ENCODE measurements at places on chromosomes 5 and 9.

GRCh38 chr9:27880156-27880555 lies 306.9 kb upstream of the C9orf72 start:
- no peak for DNase-seq

GRCh38 chr9:69965416-69966145 lies 78.1 kb upstream of the MAMDC2 start:
- no peak for DNase-seq

DNA sequence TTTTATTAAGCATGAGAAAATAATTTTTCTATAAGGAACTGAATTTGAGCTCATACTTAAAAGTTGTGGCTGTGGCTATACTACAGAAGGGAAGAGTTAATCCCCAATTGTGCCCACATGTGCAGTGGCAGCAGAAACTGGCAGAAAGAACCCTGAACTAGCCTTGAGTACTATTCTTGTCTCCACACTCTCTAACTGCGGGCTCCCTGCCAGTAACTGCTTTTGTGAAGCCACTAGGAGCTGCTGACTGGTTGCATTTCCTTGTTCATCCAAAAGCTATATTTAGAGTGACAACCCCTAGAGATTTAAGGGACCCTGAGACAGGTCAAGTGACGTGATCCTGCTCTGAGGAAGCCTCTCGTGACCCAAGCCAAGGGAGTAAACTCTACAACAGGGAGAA lies 238.6 kb downstream of the ELAVL2 start:
- peak; percentile 65 for DNase-seq

DNA sequence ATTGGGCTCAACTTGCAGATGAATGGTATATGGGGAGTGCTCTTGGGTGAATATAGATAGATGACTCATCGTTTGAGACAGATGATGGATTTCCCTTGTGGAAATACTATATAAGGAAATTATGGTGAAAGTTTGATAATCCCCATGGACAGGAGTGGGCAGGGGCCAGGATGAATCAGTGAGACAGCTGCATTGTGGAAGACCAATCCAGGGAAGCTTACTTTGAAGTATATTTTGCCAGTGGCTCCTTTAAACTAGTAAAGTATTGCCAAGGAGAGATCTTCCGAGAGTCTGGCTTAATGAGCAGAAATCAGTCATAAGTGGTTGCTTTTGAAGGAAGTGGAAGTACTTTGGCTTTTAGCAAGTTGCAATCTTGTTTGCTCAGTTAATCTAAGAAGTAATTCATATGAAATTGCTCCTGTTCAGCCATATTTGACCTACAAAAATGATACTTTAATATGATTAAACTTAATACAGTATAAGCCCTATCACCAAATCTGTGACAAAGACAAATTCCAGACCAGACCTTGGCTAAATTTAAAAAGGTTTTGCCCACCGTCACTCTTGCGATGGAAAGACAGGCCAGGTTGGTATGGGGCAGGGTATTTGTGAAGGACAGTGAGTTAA lies 9.3 kb upstream of the TNC start:
- DNase-seq = peak; percentile 60

GRCh38 chr5:45696206-45696836 lies at the start of gene HCN1:
HCN1 (minus strand) TSS chr5:45696380.
- no peak for DNase-seq

DNA sequence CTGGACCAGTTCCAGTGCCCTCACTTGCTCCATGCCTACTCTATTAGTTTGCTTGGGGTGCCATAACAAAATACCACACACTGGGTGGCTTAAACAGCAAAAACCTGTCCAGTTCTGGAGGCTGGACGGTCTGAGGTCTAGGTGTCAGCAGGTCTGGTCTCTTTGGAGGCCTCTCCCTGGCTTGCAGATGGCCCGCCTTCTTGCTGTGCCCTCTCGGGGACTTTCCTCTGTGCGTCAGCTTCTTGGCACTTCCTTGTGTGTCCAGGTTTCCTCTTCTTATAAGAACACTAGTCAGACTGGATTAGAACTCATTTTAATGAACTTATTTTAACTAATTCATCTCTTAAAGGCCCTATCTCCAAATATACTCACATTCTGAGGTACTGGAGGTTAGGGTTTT lies 97.2 kb downstream of the CARTPT start:
- DNase-seq = peak; percentile 40

DNA sequence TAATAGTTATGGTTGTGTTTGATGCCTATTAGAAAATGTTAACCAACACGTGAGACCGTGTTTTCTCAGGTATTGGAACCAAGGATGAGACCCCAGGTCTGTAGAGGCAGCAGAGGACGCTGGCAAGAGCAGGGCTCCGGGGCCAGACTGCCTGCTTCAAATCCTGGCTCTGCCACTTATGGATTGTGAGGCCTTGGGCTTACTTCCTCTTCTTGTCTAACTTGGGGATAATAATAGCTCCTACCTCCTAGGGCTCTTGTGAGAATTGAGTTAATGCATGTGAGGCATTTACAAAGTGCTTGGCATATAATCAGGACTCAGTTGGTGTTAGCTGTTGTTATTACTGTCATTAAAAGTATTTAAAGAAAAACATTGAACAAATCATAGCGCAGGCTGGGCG lies 85.5 kb upstream of the PITX1 start:
- no peak for DNase-seq

GRCh38 chr9:120768247-120768646 lies 25.0 kb downstream of the FBXW2 start:
- no peak for DNase-seq

- DNase-seq = no peak
Measured at GRCh38 chr9:79040671-79041070, 531.1 kb upstream of the TLE4 start.

GRCh38 chr9:83130541-83130940 lies 67.6 kb upstream of the RASEF start:
- peak; percentile 30 for DNase-seq

DNA sequence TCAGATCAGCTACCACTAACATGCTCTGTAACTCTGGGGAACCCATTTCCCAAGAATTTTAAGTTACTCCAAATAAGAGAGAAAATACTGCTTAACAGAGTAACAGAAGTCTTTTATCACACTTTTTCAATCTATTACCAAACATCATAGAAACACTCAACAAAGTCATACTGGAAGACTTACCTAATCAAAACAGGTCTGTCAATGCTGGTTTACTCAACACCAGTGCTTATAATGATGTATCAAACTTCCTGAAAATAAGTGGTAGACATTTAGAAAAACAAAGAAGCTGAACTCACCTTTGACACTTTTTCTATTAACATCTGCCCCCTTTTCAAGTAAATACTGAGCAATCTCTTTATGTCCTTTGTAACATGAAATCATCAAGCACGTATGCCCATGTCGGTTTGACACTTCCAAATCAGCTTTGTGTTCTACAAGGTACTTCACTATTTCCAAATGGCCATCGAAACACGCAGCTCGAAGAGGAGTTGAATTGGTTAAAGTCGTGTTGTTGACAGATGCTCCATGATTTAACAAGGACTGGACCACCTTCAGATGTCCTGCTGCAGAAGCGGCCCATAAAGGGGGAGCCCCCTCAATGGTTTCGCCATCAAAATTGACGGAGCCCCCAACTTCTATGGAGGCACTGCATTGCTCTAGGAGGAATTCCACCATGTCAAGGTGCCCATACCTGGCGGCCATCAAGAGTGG lies 1.8 kb downstream of the FEM1C start:
- no peak for DNase-seq

DNA sequence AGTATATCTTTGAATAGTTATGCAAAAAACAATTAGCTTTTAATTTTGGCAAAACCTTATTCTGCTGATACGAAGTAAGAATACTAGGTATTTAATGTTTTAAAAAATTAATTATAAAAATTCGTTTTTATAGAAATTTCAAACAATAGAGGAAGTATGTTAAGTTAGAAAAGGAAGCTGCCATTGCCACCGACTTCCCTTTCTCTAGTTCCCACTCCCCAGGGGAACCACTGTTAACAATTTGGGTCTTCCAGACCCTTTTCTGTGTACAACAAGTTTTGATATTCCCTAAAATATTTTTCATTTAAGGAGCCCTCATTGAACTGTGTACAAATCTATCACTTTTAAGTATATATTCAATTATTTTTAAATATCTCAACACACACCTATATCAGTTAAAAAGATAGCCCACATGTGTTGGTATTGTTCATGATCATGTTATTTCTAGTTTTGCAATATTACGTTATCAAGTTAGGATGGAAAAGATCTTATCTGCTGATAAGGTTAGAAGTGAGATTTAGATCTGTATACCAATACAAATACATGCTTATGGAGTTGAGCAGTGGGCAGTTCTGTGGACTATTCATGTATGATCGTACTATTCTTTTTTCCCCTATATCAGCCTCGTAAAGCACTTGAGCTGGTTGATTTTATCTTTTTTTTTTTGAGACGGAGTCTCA lies 25.9 kb downstream of the NDFIP1 start:
- no peak for DNase-seq

GRCh38 chr5:103891151-103891550 lies 328.6 kb upstream of the NUDT12 start:
- peak; percentile 19 for DNase-seq

DNA sequence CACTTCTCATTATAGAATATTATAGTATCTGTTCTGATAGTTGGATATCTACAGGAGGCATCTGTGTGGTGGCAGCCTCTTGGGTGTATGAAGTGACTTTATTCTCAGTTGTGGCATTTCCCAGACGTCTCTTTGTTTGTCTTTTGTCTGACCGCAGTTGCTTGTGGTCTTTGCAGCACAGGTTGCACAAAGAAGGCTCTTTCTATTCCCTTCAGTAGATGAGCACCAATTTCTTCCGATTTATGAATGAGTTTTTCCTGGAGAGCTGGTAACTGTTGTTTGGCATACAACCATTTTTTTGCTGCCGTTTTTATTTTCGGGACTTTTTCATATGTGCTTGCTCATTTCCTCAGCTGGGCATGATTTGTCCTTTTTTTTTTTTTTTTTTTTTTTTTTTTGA lies 56.4 kb upstream of the MYO10 start:
- peak; percentile 88 for DNase-seq

GRCh38 chr9:81513059-81513458 lies 176.3 kb downstream of the TLE1 start:
- no peak for DNase-seq

GRCh38 chr9:70083429-70083828 lies 39.8 kb downstream of the MAMDC2 start:
- peak; percentile 61 for DNase-seq

DNA sequence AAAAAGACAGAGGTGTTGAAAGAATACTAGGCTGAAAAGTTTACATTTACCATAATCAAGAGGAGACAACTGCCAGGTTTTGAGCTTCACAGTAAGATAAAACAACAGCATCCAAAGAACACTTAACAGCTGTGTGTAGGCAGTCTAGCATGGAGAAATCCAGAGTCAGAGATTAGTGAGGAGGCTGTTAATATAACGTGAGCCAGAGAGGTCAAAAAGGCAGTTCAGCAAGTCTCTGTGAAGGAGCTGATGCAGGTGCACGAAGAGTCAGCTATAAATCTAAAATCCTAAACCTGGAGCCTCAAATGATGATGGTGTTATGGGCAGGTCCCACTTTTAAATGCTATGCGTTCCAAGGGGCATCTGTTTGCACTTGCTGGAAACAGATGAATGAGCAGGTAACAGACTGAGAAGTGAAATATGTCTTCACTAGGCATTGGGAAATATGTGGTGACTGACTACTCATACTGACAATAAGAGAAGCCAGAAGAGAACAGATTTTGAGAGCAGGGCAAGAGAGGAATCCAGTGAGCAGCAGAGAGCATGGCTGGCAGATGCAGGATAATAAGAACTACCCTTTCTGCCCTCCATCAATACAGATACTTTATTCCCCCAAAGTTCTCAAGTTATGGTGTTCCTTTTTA lies 8.7 kb downstream of the APTX start:
- no peak for DNase-seq

DNA sequence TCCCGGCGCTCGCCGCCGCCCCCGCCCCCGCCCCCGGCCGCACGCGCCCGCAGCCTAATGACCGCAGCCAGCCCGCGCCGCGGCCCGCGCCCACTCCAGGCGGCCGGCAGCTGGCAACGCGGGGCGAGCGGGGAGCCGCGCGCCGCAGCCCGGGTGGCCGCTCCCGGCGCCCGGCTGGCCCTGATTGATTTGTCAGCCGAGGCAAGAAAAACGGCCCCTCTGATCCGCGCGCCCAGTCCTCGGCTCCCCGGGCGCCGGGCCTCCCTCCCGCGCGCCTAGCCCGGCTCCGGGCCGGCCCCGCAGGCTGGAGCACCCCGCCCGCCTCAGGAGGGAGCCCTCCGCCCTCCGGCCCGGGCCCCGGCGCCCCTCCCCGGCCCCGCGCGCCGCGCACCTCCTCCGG lies 11.9 kb upstream of the LHX2 start:
- no peak for DNase-seq

GRCh38 chr5:149278451-149279210 lies 7.0 kb downstream of the AFAP1L1 start:
- DNase-seq = no peak

Data from M059J (cell line).